ENCODE measurements at places on chromosomes 12 and 14.

DNA sequence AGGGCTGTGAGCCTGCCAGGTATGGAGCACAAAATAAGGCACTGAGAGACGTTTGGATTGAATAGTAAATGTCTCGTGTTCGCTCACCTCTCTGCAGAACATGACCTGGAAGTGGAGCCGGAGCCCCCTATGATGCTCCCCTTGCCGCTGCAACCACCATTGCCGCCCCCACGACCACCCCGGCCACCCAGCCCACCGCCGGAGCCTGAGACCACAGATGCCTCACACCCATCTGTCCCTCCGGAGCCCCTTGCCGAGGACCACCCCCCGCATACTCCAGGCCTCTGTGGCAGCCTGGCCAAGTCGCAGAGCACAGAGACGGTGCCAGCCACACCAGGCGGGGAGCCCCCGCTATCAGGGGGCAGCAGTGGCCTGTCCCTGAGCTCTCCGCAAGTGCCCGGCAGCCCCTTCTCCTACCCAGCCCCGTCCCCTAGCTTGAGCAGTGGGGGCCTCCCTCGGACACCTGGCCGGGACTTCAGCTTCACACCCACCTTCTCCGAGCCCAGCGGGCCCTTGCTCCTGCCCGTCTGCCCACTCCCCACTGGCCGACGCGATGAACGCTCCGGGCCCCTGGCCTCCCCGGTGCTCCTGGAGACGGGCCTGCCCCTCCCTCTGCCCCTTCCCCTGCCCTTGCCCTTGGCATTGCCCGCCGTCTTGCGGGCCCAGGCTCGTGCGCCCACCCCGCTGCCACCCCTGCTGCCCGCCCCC, 18.7 kb downstream of the SETD1B start:
- DNase-seq, result no peak

DNA sequence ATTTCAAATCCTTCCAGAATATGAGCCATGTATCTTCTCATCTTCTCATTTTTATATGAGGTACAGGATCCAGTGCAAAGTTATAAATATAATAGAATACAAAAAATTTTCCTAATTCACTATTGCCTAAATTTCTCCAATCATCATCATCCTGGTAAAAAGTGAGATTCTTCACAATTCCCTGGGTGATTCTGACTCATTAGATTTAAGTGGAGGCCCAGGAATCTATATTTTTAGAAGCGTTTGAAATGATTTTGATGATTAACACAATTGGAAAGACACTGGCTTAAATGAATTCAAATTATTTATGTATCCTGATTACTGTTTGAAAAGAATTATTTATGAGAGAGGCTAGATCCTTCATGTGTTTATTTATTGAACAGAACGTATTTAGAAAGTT, 380.3 kb upstream of the PDE3A start:
- no peak for DNase-seq

DNA sequence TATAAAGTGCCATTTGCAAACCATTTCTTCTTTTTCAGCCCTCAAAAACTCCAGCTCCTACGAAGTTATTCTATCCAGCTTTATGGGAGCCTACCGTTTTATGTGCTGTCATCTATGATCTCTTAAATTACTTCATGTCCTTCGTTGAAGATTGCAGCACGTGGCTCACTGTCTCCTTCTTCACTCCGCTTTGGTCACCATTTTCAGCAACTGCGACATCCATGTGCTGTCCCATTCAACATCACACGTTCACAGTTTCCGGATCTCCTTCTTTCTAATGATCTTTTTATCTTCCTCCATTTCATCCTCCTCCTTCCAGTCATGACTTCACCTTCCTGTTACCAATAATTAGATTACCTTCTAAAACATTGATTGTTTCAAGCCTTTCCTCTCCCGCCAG, 143.3 kb upstream of the KRAS start:
- DNase-seq, result no peak

DNA sequence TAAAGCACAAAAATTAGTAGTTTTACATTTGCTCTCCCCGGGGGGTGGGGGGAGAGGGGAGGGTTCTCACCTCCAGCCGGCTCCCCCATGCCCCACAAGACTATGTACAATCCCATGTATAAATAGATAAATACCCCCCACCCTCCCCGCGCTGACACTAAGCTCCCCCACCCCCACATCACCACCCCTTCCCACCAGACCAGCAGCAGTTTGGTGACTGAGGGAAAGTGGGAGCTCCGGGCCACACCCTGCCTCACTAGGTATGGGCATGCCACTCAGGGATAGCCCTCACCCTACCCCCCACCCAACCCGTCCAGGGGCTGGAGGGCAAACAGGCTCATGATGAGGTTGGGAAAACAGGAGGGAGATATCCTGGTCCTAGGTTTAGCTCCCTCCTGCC, 1.9 kb upstream of the PRKAG1 start:
- no peak for DNase-seq

DNA sequence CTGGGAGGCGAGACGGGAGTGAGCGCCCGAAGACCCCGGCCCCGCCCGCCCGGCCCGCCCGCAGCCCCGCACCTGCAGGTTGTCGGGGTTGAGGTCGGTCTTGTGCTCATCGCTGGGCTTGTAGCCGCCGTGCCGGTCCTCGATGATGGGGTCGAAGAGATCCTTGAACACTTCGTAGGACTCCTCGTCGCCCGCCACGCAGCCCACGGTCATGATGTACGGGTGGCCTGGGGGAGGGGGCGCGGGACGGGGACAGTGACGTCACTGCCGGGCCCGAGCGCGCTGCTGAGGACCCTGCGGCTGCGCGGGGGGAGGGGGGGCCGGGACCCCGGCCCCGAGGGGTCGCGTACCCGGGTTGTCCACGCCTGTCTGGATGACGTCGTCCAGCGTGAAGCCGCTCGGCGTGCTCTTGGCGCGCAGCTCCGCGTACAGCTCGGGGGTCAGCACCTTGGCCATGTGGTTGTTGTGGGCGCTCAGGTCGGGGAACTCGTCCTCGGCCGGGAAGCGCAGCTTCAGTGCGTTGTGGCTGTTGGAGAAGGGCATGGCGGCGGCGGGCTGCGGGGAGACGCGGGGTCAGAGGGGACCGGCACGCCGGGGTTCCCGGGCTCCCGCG, 573 bp downstream of the CKB start:
- DNase-seq, result peak; percentile 30

DNA sequence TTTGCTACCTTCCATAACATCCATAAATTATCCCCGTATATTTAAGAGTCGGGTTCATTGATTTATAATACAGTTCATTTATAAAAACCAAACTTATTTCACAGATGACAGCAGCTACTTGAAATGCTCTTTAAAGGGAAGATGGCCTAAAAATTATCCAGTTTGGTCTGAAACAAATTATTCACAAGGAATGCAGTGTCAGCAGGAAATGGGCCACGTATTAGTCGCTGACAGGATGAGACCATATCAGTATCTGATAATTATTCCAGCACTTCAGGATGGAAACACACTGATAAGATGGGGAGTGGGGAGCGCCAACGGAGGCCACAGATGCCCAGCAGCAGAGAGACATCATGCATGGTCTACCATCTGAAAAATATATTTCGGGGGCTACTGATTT, 60.5 kb upstream of the TMEM132D start:
- no peak for DNase-seq

GRCh38 chr12:54439521-54440255, 20.6 kb upstream of the ITGA5 start:
- DNase-seq, result no peak

DNA sequence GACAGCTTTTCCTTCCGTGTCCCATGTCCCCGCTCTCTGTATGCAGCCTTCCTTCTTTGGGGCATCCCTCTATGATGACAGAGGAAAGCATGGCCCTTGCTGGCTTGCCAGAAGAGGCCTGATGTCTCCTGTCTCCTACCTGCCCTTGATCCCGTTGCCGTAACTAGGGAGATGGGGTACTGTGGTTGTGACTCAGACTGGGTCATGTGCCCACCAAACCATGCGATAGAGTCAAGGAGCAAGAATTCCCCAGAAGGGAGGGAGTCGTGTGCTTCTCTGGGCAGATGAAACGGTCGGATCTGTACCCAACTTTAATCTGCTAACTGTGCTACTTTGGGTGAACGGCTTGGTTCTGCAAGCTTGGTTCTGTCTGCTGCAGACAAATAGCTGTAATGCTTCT, 99.1 kb upstream of the DYNC1H1 start:
- DNase-seq, result no peak

GRCh38 chr12:107448198-107448597, 237.4 kb upstream of the PWP1 start:
- no peak for DNase-seq
